ENCODE measurements at places on chromosomes 5 and 9.
A peak's percentile ranks its signal among the peaks of the same experiment; 100 is the strongest.

GRCh38 chr9:71853084-71853483 lies 57.9 kb downstream of the ABHD17B start:
- DNase-seq: no peak

DNA sequence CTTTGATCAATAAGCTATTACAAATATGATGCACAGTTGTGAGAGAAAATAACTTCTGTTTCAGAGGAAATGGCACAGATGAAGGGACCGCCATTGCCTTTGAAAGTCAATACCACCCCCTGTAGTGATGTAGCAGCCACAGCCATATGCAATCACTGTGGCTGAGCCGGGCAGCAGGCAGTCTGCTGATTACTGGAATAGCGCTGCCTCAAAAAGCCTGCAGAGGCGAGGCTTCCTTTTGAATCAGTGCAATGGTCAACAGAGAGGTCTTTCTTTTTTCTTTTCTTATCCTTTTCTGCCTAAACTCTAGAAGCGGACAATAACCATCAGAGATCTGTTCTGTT lies 265.1 kb upstream of the TAS2R1 start:
- no peak for DNase-seq

- DNase-seq: no peak
Observed at GRCh38 chr9:125992557-125992956, 245.4 kb downstream of the PBX3 start.

- no peak for DNase-seq
Observed at GRCh38 chr9:37425298-37425752, 2.8 kb downstream of the GRHPR start.

GRCh38 chr9:27176971-27177370 lies 67.9 kb downstream of the TEK start:
- no peak for DNase-seq

DNA sequence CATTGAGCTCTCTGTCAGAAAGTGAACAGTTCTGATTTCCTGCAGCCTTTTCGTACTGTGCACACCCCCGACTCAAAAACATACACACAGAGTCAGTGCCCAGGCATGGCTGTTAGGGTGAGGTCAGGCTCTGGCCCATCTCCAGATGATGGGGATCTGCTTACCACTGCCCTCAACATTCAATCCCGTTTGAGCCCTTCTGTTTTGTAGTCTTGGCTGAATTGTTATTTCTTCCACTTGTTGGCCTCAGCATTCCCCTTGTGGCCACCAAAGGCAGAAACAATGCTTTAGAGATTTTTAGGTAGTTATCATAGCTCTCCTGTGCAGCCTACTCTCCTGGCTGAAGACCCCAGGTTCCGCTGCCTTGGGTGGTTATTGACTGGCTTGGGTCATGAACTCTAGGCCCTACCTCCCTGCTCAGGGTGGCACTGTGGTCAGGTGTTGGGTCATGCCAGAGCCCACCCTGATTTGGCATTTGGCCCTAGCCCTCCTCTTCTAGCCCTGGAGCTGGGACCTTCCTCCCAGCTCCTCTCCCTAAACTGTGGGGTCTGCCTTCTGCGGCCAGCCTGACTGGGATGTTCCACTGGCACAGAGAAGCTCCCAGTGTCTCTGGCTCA lies 7.8 kb upstream of the MYOZ3 start:
- peak; percentile 61 for DNase-seq

Data from AG10803 (cell line).